ENCODE measurements at places on chromosomes 16 and 17.
A peak's percentile ranks its signal among the peaks of the same experiment; 100 is the strongest.

GRCh38 chr17:66781135-66781534 lies 53.8 kb upstream of the CACNG5 start:
- no peak for DNase-seq

GRCh38 chr17:835263-835662 lies 53.1 kb downstream of the MRM3 start:
- peak; percentile 91 for DNase-seq

GRCh38 chr17:20009052-20009301 lies 182 bp upstream of the SPECC1 start:
- no peak for DNase-seq

GRCh38 chr17:5194346-5194745 lies 2.7 kb upstream of the ZNF594 start:
- DNase-seq, result peak; percentile 24

DNA sequence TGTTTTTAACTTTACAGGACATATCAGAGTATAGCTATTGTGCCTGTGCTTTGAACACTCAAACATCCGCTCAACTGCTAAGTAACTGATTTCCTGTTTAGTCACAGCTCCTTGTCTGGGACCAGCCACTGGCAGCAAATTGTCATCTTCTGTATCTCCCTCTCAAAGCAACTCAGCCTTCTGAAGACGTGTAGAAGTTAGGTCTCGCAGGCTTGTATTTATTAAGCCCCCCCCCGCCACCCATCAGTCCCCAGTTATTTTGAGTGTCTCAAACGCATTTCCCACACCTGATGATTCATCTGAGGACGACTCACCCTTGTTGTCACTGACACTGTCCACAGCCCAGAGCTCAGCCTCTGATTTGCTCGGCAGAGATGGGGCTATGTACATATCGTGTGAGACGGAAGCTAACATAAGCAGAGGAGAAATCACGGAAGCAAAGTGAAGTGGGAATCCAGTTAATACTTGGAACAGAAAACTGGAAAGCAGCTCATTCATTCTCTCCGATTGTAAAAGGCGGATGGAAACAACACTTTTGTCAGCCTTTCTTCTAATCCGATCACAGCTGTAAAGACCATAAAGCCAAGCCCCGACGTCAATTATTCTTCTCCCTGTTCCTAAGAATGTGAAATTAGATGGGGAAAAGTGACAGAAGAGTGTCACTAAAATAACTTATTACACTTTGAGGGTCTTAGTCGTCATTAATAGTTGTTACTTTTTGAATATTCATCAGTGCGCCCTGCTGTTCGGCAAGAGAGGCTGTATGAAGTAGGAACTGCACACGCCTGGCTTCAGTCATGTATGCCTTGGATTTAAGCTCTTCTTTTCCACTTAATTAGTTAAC lies 64.2 kb downstream of the PITPNC1 start:
- peak; percentile 79 for DNase-seq

- DNase-seq, result peak; percentile 90
Observed at GRCh38 chr17:39699818-39700147, at the start of gene ERBB2. TSS of gene ERBB2 (plus strand) at chr17:39700064. CDS start at chr17:39700239, 175 bp downstream.

DNA sequence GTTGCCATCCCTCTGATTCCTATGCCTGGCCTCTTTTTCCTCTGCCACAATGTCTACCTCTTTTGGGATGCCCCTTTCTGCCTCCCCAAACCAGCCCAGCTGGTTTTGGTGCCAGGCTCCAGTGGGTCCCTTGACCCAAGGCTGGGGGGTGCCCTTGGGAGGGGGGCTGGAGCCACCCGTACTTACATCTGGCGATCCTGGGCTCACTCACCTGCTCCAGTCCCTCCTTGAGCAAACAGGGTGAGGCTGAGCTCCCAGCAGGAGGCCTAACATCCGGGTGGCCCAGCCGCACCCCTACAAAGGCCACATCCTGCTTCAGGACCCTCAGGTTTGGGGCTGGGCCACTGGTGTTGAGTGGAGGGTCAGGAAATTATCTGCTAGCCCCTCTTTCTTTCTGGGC lies 1.2 kb downstream of the ERN2 start:
- no peak for DNase-seq

GRCh38 chr16:10494343-10495030 lies 85.9 kb downstream of the EMP2 start:
- no peak for DNase-seq

GRCh38 chr17:52024300-52024870 lies 134.1 kb downstream of the CA10 start:
- DNase-seq, result no peak

DNA sequence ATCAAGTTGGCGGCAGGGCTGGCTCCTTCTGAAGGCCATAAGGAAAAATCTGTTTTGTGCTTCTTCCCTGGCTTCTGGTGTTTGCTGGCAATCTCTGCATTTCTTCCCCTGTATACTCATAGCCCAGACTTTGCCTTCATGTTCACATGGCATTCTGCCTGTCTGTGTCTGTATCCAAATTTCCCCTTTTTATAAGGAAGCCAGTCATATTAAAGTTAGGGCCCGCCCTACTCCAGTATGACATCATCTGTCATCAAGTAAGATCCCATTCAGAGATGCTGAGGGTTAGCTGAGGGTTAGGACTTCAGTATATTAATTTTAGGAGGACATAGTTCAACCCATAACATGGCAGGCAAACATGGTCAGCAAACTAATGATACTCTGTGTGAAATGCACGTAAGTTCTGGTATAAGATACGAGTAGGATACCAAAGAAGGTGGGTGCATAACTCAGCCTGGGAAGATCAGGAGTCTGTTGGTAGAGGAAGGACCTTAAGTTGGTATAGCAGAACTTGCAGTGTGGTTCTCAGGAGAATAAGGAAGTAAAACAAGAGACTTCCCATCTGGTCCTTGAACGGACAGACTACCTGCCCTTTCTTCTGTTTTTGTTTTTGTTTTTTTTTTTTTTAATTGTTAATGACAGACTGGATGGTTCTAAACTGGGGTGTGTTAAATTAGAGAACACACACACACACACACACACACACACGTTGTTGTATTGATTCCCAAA lies 13.9 kb downstream of the MAP2K6 start:
- DNase-seq, result no peak

DNA sequence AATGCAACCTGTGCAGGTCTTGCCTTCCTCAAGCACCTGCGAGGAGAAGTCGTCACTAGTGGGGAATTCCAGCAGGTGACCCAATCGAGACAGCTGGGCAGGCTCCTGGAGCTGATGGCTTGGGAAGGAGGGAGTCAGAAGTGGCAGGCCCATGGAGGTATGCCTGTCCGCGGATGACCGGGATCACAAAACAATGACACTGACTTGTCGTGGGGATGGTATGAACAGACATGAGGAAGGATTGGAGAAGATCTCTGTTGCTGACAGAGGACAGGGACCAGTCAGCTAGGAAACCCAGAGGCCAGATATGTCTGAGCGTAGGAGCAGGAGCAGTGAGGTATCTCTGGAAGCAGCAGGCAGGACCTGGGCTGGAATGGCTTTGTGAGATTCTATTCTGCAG lies 233.3 kb downstream of the SOX9 start:
- no peak for DNase-seq

- DNase-seq, result peak; percentile 98
Observed at GRCh38 chr17:49515196-49515770, 20.2 kb downstream of the NGFR start.

- no peak for DNase-seq
Observed at GRCh38 chr17:72646176-72646575, 446.3 kb downstream of the SLC39A11 start.

DNA sequence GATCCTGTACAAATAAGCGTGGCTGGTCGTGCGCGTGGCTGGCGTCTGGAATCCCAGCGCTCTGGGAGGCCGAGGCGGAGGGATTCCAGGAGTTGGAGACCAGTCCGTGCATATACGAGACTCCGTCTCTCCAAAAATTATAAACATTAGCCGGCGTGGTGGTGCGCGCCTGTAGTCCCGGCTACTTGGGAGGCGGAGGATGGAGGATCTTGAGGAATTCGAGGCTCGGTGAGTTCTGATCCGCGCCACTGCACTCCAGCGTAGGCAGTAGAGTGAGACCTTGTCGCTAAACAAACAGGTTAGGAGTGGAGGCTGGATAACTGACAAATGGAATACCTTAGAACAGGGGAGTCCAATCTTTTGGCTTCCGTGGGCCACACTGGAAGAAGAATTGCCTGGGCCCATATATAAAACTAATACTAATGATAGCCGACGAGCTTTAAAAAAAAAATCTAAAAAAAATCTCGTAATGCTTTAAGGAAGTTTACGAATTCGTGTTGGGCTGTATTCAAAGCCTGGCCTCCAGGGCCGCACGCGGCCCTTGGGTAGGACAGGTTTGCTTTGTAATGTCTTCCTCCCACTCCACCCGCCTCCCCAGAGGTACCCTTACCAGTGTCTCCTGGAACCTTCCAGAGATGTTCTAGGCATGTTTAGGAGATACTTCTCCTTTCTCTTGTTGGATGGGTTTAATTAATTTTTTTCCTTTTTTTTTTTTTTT lies 909 bp upstream of the RSL1D1 start:
- no peak for DNase-seq

DNA sequence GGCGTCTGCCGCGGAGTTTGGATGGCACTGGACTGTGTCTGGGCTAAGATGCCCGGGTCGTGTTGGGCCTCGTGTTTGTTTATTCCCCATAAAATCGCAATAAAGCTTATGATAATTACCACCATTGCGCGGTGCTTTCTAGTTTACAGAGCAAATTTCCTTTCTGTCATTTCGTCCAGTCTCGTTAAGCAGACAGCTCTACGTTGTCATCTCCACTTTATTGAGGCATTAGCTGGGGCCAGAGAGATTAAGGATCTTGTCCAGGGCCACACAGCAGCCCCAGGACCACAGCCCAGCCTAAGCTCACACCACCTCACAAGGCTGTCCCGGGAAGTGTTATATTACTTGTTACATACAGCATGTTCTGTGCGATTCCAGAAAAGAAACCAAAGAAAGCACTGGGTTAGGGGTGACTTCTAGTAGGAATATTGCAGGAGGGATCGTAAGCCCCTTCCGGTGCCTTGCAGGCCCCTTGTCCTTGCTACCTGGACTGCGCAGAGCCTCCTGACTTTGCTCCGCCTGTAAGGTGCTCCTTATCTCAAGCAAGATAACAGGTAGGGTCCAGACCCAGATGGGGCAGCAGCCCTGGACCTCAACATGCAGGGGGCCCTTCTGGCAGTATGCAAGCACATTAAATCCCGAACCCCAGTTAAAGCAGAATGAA lies 6.3 kb downstream of the NOS2 start:
- DNase-seq, result no peak

- DNase-seq, result peak; percentile 58
Observed at GRCh38 chr16:67800338-67800926, 5.9 kb downstream of the RANBP10 start.

- peak; percentile 25 for DNase-seq
Observed at GRCh38 chr16:30121741-30122571, 1.1 kb downstream of the MAPK3 start.

- DNase-seq, result no peak
Observed at GRCh38 chr17:9986754-9987382, 81.8 kb upstream of the RCVRN start.

DNA sequence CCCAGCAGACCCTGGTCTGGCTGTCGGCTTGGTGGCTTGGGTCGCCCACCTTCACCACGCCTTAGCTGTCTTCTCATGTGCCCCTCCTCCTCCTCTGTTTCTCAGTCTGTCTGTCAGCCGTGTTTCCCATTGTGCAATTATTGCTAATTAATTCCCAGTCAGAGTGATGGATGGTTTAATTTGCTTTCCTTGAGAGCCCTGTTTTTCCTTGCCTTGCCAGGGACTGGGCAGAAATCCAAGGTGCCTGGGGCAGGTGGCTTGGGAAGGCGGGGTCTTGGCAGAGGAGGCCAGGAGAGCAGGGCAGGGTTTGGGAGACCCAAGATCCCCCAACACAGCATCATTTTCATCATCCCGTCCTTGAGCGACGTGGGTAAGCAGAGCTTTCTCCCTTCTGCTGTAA lies 21.3 kb downstream of the NECAB2 start:
- DNase-seq, result no peak

GRCh38 chr17:78241277-78242023 lies 10.0 kb downstream of the TMEM235 start:
- DNase-seq, result peak; percentile 39

- no peak for DNase-seq
Observed at GRCh38 chr16:35690413-35690812, 2231.0 kb downstream of the TP53TG3F start.

GRCh38 chr17:4693416-4693815 lies 10.5 kb downstream of the PELP1 start:
- no peak for DNase-seq

DNA sequence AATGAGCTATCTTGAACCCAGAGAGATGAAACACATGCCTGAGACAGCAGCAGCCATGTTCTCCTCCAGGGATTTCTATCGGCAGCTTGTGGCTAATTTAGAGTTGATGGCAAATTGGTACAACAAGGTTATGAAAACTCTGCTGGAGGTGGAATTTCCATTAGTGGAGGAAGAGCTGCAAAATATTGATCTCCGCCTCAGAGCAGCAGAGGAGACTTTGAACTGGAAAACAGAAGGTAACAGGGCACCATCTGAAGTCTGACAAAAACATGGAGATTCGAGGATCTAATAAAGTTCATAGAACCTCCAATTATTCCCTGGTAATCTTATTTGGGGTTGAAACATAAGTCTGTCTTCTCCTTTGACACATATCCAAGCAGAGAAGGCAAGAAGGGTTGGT lies 52.8 kb downstream of the DNAH9 start:
- no peak for DNase-seq

- DNase-seq, result no peak
Observed at GRCh38 chr16:53518550-53519416, 15.8 kb upstream of the AKTIP start.

DNA sequence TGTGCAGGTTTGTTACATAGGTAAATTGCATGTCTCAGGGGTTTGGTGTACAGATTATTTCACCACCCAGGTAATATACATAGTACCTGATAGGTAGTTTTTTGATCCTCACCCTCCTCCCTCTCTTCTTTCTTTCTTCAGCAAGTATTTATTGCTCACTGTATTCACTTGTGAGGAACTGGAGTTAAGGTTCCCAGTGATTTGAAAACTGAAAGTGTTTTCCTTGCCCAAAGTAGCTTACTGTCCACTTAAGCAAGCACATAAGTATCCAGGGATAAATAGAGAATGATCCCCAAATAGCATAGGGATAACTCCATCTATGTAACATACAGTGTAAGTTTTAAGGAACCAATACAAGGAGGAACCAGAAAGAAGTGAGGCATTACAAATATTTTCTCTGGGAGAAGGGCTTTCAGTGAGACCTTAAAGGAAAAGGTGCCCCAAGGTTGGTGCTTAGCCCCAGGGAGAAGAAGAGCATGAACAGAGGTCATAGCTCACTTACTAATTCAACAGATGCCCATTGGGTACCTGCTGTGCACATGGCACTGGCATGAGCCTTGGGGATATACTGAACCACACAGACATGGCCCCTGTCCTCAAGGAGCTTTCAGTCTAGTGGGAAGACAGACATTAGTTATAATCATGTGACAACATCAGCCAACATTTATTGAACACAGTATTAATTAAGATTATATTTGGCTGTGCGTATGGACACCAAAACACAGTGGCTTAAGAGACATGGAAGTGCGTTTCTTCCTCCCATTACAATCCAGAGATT lies 17.0 kb downstream of the MYL4 start:
- DNase-seq, result no peak

GRCh38 chr17:61482467-61482866 lies 30.2 kb downstream of the TBX4 start:
- no peak for DNase-seq

GRCh38 chr16:62256406-62256805 lies 220.2 kb upstream of the CDH8 start:
- DNase-seq, result peak; percentile 4

GRCh38 chr17:41322094-41322902 lies 6.8 kb upstream of the KRTAP17-1 start:
- peak; percentile 63 for DNase-seq

Data from AG08395 (cell line).